ENCODE measurements at places on chromosomes 4 and X.
A peak's percentile ranks its signal among the peaks of the same experiment; 100 is the strongest.

GRCh38 chr4:152045807-152046571 lies 285.2 kb upstream of the GATB start:
- peak; percentile 78 for DNase-seq

GRCh38 chrX:101057093-101057714 lies 5.3 kb upstream of the TRMT2B start:
- no peak for DNase-seq

GRCh38 chr4:88244816-88245579 lies 39.4 kb downstream of the PPM1K start:
- DNase-seq = no peak

GRCh38 chr4:144176476-144176875 lies 36.0 kb upstream of the GYPA start:
- no peak for DNase-seq

GRCh38 chr4:161148051-161148450 lies 1015.7 kb downstream of the FSTL5 start:
- DNase-seq = no peak
